ENCODE measurements at places on chromosomes 6 and 20. TPM values are rescaled to one million over a fixed set of nuclear protein-coding genes. Genes with fewer than 3 reads are reported as not detected.

OR2H2 gene
- not detected for total RNA-seq

GLP1R gene
- total RNA-seq = not detected

SAMD3 gene
- 2.3 TPM for total RNA-seq

CDKAL1 gene
- 12.0 TPM for total RNA-seq

TTK gene
- 9.7 TPM for total RNA-seq

HLA-DQA1 gene
- not detected for total RNA-seq

KIF25 gene
- not detected for total RNA-seq

TMEM14A gene
- 38.7 TPM for total RNA-seq

Data from HFFc6 (cell line).